Large intestine (tissue), 12 donors: ENCODE measurements at places on chromosomes 4 and X. TPM values are rescaled to one million over a fixed set of nuclear protein-coding genes. Genes with fewer than 3 reads are reported as not detected.
A peak's percentile ranks its signal among the peaks of the same experiment; 100 is the strongest.

The RTL9 gene
- polyA plus RNA-seq, result 0.31 TPM

DNA sequence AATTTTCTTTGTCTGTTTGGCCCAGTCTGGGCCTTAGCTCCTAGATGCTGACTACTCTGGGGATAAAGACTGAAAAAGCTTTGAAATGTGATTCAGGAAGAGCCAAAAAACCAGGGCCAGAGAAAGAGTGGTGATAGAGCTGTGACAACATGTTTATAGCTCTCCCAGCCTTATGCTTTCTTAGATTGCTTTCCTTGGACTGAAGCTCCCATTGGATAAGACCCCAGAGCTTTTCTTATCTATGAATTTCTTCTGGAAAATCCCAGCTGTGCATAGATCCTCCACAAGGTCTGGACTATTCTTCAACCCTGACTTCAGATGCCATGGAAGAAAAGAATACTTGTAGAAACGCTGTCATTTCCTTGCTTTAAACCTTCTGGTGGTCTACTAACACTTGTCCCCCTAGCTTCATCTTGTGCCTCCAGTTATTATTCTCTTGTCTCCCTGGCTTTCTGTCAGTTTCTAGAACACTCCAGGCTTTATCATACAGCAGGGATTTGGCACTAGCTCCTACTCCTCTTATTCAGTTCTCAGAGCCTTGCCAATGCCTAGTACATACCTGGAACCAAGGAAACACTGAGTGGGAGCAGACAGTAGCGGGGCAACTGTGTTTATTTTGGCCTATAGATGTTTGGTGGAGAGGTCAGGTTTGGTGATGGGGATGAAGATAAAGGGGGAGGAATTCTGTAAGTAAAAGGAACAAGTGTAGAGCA, 57.1 kb upstream of the TEX13D start:
- H3K4me1 ChIP-seq, result no peaks in the 10 kb centered on the region
- H3K36me3 ChIP-seq, result no peaks in the 10 kb centered on the region
- DNase-seq, result no peak
- H3K4me3 ChIP-seq, result no peak overlapping the region
- H3K27ac ChIP-seq, result no peak overlapping the region

DNA sequence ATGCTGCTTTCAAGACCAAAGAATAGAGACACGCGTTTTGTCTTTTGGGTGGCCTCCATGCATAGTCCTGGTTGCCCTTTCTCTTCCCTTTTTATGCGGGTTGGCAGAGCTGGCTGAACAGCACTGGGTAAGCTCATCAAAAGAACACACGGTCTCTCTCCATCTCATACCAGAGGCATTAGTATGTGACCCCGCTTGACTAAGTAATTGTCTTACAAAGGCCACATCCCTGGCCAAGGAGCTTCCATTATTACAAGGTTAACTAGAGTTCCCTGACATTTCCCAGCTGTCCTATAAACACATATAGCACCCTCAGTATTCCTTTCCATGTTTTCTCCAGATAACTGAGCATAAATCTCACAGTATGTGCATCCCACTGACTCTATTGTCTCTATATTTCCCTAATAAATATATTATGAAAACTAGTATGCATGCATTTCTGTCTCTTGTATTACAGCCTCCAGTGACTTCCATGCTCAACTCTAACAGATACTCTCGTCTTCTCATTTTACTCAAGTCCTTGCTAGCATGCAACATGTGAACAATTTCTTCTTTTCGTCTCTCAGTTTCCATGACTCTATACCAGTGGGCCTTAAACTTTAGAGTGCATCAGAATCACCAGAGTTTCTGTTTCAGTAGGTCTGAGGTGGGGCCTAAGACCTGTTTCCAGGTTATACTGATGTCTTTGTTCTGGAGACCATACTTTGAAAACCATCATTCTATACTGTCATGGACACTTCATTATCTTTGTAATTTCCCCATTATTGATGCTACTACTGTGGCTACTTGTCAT, 247.7 kb upstream of the ARSJ start:
- H3K4me1 ChIP-seq, result no peaks in the 10 kb centered on the region
- DNase-seq, result no peak
- H3K36me3 ChIP-seq, result no peaks in the 10 kb centered on the region
- H3K4me3 ChIP-seq, result no peak overlapping the region

- H3K27me3 ChIP-seq, result no peaks in the 10 kb centered on the region
- peaks cover 4% of the 10 kb centered on the region for H3K36me3 ChIP-seq
- no peak for DNase-seq
- H3K4me3 ChIP-seq, result peak overlapping the region; percentile 73
Measured at GRCh38 chr4:80073473-80074008, 512 bp upstream of the ANTXR2 start.

DNA sequence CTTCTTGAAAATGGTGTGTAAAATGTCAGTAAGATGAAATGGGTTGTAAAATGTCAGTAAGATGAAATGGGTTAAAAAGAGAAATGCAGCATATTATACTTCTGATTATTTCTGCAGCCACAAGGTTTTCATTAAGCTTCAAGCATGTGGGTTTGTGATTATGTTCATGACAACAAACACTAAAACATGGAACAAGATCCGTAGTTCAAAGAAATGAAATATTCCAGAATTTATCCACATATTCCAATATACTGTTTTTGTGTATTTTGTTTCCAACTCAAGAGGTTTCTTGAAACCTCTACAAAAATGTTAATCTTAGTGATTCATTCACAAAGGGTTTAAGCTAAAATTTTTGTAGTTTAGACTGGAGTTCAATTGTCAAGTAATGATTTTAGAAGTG, 84.0 kb downstream of the ADAMTS3 start:
- no peak overlapping the region for H3K27ac ChIP-seq
- H3K36me3 ChIP-seq, result no peaks in the 10 kb centered on the region
- H3K27me3 ChIP-seq, result no peaks in the 10 kb centered on the region
- H3K4me3 ChIP-seq, result no peak overlapping the region
- DNase-seq, result no peak

The AMOT gene
- 27.7 TPM for polyA plus RNA-seq

DNA sequence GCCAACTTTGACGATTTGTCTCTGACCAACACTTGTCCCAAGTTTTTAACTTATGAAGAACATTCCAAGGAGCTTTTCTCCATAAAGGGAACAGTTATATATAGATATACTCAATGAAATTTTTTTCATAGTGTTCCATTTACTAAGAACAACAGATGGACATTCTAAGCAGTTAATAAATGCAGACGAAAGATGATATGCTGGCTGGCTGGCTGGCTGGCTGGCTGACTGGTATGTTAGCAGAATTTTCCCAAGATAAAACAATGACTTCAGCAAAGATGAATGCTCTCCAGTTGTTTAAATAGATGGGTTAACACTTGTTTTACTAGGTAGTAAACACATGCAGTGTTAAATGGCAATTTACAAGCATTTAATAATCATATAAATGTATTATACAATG, 62.2 kb downstream of the SPANXN3 start:
- DNase-seq, result no peak
- H3K27me3 ChIP-seq, result no peaks in the 10 kb centered on the region
- no peak overlapping the region for H3K4me3 ChIP-seq
- H3K36me3 ChIP-seq, result no peaks in the 10 kb centered on the region
- no peak overlapping the region for H3K27ac ChIP-seq
